ENCODE measurements at places on chromosomes 2 and 18.

DNA sequence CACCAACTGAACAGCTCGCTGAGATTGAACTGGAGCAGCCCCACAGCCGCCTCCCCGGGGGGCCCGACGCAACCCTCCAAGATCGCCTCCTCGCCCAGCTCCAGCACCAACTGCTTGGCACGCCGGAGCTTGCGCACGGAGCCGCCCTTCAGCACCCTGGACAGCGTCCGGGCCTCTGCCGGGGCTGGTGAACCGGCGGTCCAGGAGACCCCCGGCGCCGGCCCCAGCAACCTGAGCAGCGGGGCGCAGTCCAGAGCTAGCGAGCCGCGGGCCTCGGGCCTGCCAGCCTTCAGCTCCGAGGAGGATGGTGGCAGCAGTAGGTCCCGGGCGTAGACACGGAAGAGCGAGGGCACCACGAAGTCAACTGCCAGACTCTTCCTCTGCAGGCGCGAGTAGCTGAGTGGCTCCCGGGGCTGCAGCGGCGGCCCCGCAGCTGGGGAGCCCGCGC is 1.2 kb downstream of the ALK start:
- peak; percentile 69 for DNase-seq

DNA sequence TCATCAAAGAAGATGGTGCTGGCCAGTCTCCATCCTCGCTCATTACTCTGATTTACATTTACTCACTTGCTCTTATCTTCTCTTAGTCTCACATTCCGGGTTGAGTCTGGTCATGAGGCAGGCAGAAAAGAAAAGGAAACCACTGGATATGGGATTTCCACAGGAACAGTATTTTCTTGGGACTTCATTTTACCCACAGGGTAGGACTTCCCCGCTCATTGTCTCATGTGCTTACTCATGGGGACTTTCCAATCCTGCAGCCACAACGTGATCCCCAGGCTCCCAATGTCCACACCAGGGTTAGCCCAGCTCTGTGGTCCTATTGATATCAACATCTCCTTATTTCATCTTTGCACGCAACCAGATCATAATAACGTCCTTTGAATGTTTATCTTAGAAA is 373.8 kb downstream of the TMEM182 start:
- no peak for DNase-seq

DNA sequence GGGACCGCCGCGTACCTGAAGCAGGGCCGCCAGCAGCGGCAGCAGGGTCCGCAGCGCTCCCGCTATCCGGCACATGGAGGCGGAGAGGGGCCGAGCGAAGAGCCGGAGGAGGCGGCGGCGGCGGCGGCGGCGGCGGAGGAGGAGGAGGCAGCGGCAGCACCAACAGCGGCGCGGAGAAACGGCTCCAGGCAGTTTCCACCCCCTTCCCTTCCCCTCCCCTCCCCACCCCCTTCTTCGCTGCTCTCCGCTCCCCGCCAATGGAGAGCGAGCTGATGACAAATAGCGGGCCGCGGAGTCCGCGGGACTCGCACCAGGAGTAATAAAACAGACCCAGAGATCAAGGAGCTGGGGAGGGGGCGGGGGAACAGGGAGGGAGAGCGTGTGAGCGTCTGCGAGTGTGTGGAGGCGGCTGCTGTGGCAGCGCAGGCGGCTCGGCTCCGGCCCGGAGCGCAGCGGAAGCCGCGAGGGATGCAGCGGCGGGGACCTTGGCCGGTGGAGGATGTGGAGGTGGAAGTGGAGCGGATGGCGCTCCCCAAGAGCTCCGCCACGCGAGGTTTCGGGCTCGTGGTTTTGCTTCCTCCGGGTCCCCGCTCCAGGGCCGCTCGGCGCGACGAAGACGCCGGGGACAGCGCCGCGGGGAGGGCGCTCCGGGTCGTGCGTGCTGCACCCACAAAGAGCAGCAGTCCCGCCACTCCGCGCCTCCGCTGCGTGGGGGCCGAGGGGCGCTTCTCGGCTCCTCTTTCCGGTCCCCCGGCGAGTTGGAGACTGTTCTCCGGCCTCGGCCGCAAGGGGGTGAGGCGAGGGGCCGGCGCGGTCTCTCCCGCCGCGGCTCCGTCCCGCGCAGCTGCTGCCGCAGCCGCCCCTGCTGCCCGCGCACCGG is at the start of gene CDH2:
Gene CDH2, minus strand, starts transcription at position 183 of the 880 bp plus-strand sequence. Its CDS starts 108 bp downstream, at position 75.
- no peak for DNase-seq

GRCh38 chr18:44936485-44936884 is 255.8 kb downstream of the SETBP1 start:
- DNase-seq = no peak

DNA sequence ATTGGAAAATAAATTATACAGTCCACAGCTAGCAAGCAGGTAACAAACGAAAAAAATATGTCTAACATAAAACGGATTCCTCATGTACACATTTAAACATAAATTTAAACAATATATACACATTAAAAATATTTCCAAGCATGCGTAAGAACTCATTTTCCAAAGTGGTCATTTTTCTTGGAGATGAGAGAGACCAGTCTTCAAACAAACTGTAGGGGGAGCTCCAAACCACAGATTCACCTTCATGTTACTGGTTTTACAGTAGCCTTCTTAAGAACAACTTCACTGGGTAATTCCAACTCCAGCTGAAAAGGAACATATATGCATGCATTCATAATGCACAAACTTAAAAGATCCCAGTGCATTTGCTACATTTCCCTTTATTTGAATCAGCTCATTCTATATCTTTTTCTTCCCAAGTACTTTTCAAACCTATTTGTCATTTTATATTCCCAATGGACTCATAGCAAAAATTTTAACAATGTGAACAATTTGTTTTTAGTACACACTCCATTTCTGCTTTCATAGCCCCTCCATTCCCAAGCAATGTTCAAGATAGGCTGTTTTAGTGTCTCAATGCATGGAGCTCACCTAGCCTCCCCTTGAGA is 4.7 kb upstream of the STAMBP start:
- no peak for DNase-seq

DNA sequence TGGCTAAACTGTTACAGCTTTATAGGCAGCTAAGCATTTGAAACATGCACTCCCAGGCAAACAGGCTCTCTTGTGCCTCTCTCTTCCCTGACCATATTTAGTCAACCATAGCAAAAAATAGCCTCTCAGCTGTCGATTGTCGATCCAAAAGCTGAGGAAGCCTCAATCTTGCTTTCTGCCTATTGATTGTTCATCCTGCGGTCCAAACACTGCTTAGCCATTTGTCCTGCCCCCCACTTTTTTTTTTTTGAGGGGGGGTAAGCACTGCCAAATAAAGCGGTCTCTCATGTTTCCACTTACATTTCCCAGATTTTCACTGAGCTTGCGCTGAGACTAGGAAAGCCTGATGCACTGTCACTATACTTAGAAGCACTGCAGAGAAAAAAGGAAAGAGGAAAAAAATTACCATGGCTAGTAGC is 90.8 kb downstream of the MIB1 start:
- DNase-seq = no peak

- no peak for DNase-seq
Measured at GRCh38 chr2:230909841-230910545, 15.0 kb downstream of the GPR55 start.

DNA sequence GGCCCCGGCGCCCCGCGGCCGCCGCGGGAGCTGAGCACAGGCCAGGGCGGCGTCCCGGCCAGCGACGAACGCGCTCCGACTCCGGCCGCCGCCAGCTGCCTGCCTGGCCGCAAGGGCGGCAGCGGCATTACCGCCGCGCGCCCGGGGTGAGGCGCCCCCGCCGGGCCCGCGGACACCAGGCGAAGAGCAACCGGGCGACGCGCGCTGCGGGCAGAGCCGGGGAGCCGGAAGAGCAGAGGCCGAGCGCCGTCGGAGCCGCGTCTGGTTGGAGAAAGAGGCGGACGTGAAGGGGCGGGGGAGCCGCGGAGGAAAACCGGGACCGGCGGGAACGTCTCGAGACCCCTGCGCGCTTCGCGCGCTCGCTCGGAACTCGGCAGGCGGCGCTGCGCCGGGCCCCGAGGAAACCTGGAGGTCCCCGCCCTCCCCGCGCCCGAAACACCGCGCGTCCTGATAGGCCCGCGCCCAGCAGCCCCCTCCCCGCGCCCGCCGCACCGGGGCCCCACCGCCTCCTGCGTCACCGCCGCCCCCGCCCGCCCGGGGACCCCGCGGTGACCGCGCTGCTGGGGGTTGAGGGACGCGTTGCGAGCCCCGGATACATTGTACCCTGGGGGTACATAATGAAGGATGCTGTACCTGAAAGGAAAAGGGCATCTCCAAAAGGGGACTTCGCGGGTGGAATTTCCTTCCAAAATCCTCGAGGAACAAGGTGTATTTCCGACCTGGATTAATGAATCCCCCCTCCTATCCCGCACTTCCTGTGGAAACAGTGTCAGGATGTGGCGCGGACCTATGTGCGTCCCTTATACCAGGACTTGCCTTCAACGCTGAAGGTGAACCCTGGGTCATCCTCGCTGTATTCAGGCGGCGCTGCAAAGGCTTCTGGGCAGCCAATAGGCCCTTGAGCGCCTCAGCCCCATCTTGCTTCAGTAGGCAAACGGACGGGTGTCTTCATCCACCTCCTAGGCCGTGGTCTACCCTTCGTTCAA is 1.0 kb upstream of the B4GALT6 start:
- peak; percentile 61 for DNase-seq

GRCh38 chr2:112317303-112318158 is 42.1 kb downstream of the ZC3H6 start:
- DNase-seq = no peak

GRCh38 chr2:98507891-98508708 is 63.4 kb downstream of the INPP4A start:
- DNase-seq = no peak

- DNase-seq = no peak
Measured at GRCh38 chr2:231384970-231385369, 10.5 kb upstream of the B3GNT7 start.

DNA sequence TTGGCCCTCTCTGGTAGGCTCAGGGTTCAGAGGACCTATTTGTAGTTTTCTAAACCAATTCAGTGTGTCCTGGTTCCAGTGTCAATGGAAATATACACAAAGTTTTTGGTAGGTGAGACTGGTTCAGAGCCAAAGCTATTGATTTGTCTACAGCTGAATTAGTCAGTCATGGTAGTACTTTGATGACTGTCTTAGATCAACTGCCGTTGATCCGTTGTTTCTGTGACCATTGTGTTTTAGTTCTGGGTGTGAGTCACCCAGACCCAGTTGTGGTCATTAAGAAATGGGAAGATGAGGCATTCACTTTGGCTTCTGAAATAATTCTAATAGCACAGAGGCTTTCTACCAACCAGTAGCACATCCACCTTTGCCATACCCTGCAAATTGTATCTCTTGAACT is 16.0 kb upstream of the RPE start:
- DNase-seq = no peak

DNA sequence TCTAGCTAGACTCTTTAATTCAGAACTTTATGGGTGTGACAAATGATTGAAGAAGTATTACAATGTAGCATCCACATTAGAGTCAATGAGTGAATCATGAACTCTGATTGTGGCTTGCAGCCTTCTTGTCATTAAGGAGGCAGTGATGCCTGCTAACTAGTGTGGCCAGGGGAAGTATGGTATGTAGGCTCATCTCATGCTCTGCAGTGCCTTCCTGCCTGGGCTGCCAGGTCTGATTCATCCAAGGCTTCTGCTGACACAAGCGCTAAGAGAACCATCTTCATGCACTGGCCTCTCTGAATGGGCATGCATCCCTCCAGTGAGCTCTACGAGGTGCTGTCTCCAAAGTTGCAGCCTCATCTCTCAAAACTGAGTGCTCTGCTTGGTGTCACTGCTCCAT is 144.3 kb downstream of the MTCL1 start:
- no peak for DNase-seq

GRCh38 chr2:12259493-12259892 is 457.2 kb upstream of the TRIB2 start:
- DNase-seq = no peak

DNA sequence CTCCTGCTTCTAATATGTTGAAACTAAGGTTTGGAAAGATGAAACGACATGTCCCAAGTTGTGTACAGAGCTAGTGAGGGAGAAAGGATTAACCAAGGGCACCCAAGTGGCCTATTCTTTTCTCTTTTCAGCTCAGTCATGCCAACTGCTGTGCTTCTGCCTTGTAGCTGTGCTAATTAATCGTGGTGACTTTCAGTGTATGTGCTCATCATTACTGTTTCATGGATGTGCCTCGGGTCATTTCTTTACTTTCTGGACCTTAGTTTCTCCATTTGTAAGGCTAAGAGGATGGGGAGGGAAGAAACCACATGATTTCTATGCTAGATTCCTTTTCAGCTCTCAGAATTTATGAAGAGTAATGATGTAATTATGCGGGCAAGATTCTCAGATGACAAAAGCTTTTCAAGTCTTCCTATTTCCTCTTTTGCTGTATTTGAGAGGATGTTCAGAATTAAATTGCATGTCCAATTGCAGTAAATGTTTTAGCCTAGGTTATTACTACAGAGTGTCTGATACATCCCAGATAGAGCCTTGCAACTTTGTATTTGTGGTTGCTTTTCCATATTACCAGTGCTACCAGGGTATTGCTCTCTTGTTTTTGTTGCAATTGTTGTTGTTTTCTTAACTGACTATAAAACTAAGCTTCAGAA is 621.2 kb downstream of the CNTNAP5 start:
- no peak for DNase-seq

GRCh38 chr2:7811073-7811472 is 870.8 kb upstream of the ID2 start:
- DNase-seq = no peak

DNA sequence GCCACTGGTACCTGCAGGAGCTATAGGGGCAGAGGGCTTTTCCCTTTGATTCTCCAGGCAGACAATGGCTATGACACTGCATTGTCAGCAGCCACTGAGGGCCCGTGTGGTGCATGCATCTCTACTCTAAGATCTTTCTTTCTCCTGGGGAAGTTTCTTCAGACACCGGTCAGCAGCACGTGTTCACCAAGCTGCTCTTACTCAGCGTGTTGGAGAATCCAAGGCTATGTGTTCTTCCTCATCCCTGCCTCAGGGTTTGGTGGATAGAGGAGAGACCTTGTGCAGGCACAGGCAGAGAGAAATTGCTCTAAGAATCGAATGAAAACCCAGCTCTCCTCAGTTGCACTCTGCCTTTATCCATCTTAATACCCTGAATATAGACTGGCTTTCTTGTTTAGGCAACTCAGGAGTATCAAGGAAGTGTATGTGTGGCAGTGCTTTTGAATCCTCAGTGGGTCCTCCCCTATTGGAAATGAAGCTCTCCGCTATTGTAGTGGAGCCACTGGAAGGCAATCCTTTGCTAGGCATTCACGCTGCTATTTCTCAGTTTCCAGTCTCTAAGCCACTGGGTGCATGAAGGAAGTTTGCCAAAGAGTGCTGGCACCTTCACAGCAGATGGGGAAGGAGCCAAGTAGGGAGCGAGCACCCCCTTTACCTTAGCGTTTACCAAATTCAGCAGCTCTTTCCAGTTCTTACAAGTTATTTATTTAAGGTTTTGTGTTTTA is 86.9 kb upstream of the EML6 start:
- no peak for DNase-seq

DNA sequence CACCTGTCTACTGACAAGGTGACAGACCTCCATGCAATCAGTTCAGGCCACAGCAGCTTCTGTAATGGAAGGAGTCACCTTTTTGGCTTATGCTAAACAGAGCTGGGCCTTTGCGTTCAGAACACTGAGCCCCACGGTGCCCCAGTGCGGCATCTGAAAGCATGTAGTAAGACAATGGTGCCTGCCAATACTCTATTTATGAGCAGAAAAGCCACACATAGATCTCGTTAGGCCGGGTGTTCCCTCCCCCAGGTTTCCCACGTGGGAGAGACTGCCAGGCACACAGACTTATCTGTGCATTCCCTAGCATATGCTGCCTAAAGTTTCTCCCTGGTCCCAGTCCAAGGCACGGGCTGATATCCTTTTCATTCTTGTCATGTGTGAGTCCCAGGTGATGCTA is 150.9 kb downstream of the ACTR3 start:
- no peak for DNase-seq

- no peak for DNase-seq
Measured at GRCh38 chr2:237616734-237617586, 10.4 kb upstream of the LRRFIP1 start.
